ENCODE measurements at places on chromosomes 4 and X.

DNA sequence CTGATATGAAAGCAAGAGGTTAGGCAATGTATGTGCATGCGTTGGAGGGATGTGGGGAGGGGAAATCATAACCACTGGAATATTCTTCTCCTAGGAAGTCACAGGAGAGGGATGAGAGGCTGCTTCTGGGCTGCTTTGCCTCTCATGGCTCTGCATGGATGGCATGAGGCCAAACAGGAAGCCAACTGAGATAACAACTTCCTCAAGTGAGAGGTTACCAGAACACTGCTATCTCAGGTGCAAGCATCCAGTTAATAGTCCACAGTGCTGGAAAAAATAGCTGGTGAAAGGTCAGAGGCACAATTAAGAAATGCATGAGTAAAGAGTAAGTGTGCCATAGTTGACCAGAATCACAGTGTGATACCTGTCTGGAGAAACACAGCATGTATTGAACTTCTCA lies 113.3 kb downstream of the ELOVL6 start:
- no peak for DNase-seq

DNA sequence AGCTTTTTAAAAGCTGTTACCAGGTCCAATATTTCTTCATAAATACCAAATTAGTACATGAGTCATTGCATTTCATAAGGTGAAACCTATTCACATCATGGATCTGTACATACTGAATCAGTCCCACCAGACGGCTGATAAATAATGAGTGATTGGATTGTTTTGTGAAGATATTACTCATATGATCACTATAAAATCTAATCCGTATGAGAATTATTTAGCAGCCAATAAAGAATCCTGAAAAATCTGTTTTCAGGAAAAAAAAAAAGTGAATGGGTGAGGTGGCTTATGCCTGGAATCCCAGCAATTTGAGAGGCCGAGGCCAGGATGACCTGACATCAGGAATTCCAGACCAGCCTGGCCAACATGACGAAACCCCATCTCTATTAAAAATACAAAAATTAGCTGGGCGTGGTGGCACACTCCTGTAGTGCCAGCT lies 438.1 kb downstream of the INPP4B start:
- DNase-seq, result no peak

DNA sequence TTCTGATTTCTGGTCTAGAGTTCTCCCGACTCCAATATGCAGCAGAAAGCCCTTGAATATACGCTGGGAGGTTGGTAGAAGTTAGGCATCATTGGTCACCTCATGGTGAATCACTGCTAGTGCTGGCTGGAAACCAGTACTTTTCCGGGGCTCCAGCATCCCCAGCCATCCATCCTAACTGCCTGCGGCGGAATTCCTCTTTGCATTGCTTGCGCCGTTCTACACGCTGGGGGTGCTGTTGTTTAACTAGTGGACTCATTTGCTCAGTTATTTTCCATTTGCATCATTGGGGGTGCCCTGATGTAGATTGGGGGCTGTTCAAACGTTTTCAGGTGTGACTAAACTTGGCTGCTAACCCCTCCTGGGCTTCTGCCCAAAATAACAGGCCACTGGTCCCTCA lies 23.3 kb upstream of the GPR50 start:
- DNase-seq, result no peak

GRCh38 chrX:51931566-51932150 lies 38.2 kb downstream of the MAGED1 start:
- no peak for DNase-seq

GRCh38 chr4:74109116-74109869 lies 10.3 kb upstream of the CXCL2 start:
- DNase-seq, result no peak

DNA sequence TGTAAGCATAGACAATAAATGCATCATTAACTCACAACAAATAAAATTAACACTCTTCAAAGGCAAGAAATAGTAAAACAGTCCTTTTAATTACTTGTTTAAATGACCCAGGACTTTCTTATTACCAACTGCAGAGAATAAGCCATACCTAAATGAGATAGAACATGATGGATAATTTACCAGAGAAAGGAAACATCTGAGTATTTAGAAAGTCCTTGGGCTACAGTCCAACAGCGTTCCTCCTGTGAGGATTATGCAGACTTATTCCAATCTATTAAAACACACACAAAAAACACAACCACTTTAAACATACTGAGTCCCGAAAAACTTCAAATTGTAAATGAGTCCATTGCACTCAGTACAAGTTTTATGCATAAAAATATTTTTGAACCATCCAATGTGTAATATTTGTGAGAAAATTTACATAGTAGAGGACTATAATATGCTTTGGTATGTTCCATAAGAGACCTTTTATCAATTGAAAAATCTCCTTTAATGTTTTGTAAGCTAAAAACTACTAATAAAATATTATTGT lies 129.2 kb downstream of the NR3C2 start:
- DNase-seq, result no peak

GRCh38 chr4:83329521-83330110 lies 5.0 kb downstream of the HPSE start:
- DNase-seq, result no peak

DNA sequence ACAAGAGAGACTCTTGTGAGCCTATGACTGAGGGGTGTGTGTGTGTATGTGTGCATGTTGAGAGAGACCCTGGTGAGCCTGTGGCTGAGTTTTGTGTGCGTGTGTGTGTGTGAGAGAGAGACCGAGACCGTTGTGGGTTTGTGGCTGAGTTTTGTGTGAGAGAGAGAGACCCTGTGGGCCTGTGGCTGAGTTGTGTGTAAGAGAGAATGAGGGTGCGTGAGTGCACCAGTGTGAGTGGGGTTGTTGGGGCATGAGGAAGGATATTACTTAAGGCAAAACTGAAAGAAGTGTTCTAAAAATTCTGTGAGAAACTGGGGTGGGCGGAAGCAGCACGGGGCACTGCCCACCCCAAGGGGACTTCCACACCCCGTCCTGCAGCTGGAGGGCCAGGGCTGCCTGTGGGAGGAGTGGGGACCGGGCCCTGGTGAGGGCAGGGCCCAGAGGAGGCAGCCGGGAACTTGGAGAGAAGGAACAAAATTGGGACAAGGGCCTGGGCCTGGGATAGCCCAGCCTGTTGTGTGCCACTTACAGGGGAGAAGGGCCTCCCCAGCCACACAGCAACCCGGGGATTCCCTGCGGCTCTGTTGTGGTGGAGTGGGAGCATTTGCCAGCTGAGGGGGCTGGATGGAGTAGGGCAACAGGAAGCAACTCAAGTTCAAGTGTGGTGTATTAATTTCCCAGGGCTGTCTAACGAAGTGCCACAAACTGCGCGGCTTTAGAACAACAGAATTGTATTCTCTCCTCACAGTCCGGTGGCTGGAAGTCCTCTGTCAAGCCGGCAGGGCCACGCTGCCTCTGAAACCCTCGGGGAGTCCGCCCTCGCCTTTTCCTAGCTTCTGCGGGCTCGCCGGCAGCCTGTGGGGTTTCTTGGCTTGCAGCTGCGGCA lies 22.1 kb downstream of the TMEM131L start:
- DNase-seq, result peak; percentile 50

GRCh38 chrX:84467898-84468297 lies 34.4 kb downstream of the HDX start:
- DNase-seq, result no peak

DNA sequence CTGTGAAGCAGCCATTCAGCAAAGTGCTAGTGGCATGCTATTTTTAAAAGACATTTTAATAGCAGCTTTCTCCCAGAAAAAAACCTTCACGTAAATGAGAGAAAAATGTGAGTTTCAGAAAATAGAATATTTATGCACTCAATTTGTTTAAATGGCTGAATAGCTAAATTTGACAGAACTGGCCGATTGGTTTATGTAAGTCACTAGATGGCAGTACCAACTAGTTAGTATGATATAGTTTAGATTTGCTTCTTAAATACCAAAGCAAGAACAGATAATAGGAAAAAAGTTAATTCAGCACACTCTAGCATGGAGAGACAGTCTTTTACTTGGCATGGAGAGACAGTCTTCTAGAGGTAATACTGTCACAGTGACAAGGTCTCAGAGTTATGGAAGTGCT lies 250.1 kb downstream of the SNCA start:
- no peak for DNase-seq

- DNase-seq, result no peak
Observed at GRCh38 chr4:87165892-87166291, 54.5 kb downstream of the KLHL8 start.

DNA sequence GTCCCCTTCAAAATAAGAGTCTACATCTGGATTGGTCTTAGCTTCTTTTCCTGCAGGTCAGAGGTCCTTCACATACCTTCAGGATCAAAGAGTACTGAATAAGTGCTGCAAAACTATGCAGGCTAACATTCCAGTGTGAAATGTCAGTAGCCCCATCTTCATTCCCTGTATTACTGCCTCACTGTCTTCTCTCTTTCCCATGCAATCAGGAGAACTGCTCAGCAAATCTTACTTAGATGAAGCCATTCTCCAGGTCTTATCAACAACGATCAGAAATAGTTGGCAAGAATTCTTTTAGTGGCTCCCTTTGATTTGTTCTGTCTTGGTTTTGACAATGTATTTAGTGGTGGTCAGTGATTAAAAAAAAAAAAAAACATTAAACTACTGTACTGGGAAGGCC lies 26.0 kb upstream of the IQCM start:
- DNase-seq, result no peak

DNA sequence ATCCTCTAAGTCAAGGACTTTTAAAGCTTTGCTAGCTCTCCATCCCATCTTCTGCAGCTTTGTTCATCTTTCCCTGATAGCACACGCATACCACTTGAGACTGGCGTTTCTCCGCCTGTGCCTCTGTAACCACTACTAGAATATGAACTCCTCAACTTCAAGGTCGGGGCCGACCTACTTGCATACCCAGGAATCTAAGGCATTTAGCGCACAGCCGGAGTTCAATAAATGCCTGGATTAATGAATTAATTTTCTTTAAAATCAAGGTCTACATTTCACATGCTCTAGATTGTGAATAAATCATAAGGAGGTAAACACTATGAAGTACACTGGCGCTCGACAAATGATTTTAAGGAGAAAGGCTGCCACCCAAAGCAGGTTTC lies 89.3 kb downstream of the HNRNPD start:
- no peak for DNase-seq

- DNase-seq, result no peak
Observed at GRCh38 chr4:33482773-33483172, 2761.5 kb downstream of the ARAP2 start.

- DNase-seq, result no peak
Observed at GRCh38 chrX:22135171-22135711, 103.1 kb downstream of the PHEX start.

- DNase-seq, result no peak
Observed at GRCh38 chr4:109113521-109113920, 188.9 kb downstream of the COL25A1 start.

DNA sequence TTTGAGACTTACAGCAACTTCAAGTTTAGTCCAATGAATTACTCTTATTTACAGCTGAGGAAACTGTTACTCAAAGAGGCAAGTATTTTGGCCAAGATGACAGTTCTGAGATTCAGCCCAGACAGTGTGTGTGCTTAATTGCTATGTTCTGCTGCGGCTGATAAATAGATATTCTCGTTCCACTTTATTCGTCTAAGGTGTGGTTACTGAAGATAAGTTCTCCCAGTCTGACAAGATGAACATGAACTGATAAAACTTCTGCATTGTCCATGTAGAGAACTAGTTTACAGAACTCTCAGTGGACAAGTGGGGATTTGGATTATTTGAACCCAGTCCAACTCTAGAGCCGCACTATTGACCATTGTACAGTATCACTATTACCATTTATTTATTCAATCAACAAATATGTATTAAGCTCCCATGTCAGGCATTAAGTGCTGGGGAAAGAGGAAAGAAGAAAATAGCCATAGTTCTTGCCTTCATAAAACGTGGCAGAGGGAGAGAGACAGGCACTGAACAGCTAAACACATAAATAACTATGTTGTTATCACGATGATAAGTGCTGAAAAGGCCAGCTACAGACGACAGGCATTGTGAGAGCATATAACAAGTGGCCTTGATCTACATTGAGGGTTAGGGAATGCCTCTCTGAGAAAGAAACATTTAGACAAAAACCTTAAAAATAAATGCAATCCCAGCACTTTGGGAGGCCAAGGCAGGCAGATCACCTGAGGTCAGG lies 4.0 kb upstream of the DHX15 start:
- DNase-seq, result no peak

GRCh38 chr4:176800891-176801534 lies 8.3 kb upstream of the VEGFC start:
- DNase-seq, result no peak

DNA sequence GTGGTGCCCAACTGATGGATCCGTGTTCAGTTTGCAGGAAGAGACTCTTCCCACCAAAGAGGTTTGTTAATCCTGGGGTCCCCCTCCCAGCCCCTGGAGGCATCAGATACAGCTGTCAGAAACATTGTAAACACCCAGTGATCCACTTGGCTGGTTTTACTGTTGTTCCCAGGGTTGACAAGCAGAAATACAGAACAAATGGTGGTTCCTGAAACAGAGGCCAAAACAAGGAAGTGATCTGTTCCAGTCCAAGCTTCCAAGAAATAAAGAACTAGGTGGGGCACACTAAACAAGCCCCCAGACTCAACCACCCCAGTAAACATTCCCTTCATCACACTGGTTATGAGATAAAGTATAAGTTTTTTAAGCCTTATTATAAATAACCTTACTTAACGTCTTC lies 1.4 kb downstream of the TMLHE start:
- DNase-seq, result no peak

GRCh38 chr4:147325571-147325981 lies 155.3 kb upstream of the EDNRA start:
- DNase-seq, result no peak

All from stimulated activated CD8-positive, alpha-beta memory T cell treated with anti-CD3 and anti-CD28 coated beads, Interleukin-2, amount 100 ng/mL, for 1 hour (primary cell).